A172 (cell line): ENCODE measurements at places on chromosomes 3 and 15. TPM values are rescaled to one million over a fixed set of nuclear protein-coding genes. Genes with fewer than 3 reads are reported as not detected.

LRRK1 gene
- total RNA-seq: 1.9 and 5.3 TPM in 2 replicates

CHRNA3 gene
- total RNA-seq: 0.02 and 0.14 TPM in 2 replicates

NR2E3 gene
- total RNA-seq: not detected in 2 replicates

SLCO3A1 gene
- 2.8 and 4.0 TPM in 2 replicates for total RNA-seq

FRMD5 gene
- 13.2 and 16.3 TPM in 2 replicates for total RNA-seq

ERICH6 gene
- not detected in 2 replicates for total RNA-seq

TMEM212 gene
- not detected in 2 replicates for total RNA-seq

PDHB gene
- total RNA-seq: 141 and 170 TPM in 2 replicates

ZNF80 gene
- total RNA-seq: not detected in 2 replicates

ARPP21 gene
- not detected in 2 replicates for total RNA-seq

ZNF620 gene
- 2.5 and 2.7 TPM in 2 replicates for total RNA-seq

SERINC4 gene
- total RNA-seq: not detected in 2 replicates

BCHE gene
- total RNA-seq: 31.1 and 40.3 TPM in 2 replicates

ZNF609 gene
- total RNA-seq: 10.8 and 11.1 TPM in 2 replicates

CYP1A2 gene
- total RNA-seq: not detected in 2 replicates

CCDC13 gene
- 0.02 TPM in 1 of 2 replicates, not detected in the other for total RNA-seq

DNA sequence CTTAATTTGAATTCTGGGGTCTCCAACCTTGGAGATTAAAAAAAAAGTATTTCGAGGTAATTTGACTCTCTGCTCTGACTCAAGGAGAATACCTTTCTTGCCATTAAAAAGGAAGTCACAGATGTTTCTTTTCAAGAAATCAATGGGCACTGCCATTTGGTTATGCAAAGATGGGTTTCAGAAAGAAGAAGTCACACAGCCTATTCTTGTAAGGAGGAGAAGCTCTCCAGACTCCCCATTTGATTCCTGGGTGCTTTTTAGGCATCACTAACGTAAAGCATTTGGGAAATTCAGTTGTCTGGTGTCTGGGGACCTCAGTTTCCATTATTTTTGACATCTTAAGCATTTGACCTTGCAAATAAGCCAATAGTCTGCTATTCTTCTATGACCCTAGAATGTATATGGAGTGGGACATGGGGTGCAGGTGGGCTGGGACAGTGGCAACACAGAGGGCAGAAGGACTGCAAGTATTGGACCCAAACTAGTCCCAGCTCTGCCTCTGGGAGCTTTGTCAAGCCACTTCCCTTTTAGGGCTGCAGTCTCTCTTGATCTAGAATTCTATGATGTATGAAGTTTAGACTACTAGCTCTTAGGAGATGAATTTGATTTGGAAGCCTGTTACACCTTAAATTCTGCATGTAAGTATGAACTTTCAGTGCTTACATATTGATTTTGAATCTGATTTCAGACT is 27.8 kb downstream of the IL5RA start:
- DNase-seq: no peak

DNA sequence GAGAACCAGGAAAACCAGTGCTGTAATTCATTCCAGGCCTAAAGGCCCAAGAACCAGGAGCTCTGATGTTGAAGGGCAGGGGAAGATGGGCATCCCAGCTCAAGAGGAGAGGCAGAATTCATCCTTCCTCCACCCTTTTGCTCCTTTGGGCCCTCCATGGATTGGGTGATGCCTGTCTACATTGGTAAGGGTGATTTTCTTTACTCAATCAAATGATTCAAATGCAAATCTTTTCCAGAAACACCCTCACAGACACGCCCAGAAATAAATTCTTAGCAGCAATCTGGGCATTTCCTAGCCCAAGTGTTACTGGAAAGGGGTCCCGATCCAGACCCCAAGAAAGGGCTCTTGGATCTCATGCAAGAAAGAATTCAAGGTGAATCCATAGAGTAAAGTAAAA is 17.6 kb upstream of the APOD start:
- no peak for DNase-seq

DNA sequence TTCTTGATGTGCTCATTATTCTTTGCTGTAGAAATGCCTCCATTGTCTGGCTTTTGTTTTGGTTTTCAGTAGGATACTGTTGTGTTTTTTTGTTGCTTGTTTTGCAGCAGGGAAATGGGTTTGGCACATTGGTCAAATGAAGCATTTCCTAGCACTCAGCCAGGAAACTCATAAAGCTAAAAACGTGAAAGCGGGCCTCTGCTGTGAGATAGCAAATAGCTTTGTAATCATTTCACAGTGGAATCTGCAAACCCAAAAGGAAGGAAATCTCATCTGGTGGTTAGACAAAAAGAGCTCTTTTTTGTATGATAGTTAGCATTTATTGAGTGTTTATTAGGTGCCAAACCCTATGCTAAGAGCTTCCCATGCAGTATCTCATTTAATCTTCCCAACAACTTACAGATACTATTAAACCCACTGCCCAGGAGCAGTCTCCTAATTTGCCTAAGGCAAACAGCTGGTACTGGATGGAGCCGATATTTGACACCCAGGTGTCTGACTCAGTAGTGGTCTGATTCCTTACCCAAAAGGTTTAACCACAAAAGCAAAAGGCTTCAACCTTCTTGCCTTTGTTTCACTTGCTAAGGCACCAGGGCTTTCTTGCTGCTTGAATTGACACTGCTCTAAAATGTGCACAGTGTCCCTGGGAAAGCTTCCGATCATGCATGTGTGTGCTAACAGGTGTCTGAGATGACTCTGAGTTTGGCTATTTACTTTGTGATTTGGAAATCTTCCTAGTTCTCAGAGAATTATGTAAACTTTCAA is 527.9 kb upstream of the MDFIC2 start:
- DNase-seq: no peak

GRCh38 chr3:168341192-168341815 is 245.6 kb upstream of the GOLIM4 start:
- peak; percentile 67 for DNase-seq

DNA sequence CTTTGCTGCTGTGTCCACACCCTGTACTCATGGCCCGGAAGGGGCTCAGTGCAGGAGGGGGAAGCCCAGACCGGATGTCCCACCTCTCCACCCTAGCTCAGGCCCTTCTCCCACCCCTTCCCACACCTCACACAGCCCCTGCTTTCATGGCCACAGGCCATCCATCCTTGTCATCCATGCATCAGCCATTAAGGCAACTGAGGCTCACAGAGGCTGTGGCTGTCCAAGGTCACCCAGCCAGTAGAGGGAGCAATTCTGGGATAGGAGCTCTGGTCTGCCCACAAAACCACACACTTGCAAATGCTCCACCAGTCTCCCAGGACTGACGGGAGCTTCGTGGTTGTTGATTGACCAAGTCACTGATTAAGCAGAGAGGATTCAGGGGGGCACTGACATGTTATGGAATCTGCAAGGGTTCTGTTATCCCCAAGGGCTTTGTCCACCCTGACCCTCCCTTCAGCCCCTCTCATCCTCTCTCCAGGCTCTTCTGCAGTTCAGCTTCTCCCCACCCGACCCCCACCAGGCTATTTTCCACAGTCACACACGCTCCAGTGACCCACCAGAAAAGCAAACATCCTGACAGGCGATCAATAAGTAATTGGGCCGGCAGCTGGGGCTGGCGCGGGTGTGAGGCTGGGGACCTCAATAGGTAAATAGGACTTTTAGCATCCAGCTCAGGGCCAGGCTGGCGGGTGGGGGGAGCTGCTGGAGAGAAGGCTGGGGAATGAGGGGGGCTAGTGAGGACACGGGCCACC is 15.1 kb downstream of the LINGO1 start:
- DNase-seq: no peak

DNA sequence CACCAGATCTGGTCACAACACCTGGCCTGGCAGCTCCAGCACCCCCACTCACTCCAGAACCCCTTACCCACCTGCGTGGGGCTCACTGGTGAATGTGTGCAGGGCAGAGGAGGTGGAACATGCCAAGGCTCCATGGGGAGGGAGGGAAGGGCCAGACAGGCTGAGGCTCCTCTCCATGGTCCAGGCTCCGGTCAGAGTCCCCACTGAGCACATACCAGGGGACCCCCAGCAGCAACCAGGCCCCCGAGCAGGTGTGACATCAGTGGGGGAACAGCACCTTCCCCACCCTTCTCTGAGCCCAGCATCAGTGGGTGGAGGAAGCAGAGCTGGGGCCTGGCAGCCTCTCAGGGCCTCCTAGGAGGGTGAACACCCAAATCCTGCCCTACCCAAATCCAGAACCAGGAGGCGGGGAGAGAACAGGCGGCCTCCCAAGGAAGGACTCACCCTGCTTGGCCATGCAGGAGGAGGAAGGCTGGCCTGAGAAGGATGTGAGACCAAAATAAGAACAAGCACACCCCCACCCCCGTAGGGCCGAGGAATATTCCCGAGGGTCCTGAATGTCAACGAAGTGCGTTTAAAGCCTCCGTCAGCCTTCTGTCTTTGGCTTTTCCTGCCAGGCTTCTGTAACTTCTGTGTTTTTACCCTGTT is 1.1 kb upstream of the GP9 start:
- DNase-seq: no peak

- DNase-seq: peak; percentile 80
These were observed 5.1 kb upstream of the CYP8B1 start for GRCh38 chr3:42880601-42881451.

- DNase-seq: no peak
These were observed 363.4 kb upstream of the LRRC3B start for GRCh38 chr3:26259176-26259575.

- DNase-seq: no peak
These were observed 103.4 kb downstream of the ARRDC4 start for GRCh38 chr15:98063871-98064270.

DNA sequence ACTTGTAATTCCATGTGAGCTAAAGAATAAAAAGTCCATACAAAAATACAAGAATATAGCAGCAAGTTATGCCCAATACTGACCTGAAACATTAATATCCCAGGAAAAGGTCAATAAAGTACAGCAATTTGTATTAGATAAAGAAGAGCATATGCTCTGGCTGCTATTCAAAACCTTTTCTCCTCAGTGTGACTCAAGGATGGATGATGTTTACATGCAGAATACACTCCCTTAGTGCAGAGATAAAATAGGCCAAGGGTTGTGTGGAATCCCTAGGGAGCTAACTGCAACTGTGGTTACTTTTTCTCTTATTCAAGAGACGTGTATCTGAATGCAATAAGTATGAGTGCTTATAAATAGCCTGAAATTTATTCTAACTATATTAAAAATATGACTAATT is 78.7 kb downstream of the SLC9A9 start:
- no peak for DNase-seq

DNA sequence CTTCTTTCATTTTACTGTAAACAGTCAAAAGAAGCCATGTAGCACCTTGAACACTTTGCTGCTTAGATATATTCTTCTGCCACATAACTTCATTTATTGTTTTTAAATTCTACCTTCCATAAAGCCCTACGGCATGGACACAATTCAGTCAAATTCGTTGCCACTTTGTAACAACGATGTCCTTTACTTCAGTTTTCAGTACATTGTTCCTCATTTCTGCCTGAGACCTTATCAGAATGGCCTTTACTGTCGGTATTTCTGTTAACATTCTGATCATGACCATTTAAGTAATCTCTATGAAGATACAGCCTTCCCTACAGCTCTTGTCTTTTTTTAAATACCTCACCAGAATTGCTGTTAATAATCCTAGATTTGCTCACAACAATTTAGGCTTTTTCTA is 466.9 kb downstream of the NAALADL2 start:
- DNase-seq: no peak

GRCh38 chr3:42853056-42853455 is 22.6 kb downstream of the CYP8B1 start:
- DNase-seq: no peak

DNA sequence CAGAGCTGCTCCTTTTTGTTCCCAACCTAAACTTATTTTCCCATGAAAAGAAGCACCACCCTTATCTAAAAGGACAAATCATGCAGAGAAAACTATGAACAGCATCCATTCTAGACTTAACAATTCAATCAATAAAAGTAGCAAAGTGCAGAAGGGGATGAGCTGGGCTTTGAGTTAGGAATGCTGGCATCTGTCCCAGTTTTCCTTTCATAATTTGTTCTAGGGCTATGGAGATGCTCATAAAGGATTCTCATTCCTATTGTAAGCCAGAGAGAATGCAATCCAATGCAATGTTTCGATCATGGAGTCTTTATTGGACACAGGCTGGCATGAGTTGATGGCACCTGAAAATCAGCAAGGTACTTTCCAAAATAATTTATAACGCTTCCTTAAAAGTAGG is 330.6 kb downstream of the VPS13C start:
- no peak for DNase-seq

- DNase-seq: no peak
These were observed 172.2 kb upstream of the TSPAN3 start for GRCh38 chr15:77243135-77243534.

DNA sequence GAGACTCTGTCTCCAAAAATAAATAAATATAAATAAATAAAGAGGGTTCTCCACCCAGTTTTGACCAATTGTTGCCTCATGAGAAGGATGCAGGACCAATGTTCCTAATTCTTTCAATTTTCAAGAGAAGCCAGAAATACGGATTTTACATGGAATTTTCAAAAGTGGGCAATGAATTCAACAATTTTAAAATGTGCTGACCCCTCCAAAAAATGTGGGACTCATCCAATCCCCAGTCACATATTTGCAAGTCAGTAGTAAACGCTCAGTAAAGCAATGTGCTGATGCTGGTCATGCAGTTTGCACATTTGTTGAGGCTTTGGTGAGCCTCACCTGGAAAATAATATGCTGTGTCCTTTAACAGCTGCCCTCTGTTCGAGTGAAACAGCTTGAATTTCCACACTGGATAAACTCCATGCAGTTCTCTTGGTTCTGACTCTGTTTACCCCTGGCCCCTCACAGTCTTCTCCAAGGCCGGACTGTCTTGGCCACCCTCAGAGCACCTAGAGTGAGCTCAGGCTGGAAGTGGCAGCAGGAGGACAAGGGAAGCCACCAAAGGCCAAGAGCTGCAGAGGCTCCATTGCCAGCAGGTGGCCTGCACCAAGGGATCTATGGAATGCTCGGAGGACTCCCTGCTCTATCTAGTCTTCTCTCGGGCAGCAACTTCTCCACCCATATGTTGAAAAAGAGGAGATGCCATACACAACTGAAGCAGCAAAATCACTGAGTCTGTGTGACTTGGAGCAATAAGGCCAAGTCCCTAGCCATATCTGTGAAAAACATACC is 246.8 kb downstream of the UACA start:
- DNase-seq: no peak

DNA sequence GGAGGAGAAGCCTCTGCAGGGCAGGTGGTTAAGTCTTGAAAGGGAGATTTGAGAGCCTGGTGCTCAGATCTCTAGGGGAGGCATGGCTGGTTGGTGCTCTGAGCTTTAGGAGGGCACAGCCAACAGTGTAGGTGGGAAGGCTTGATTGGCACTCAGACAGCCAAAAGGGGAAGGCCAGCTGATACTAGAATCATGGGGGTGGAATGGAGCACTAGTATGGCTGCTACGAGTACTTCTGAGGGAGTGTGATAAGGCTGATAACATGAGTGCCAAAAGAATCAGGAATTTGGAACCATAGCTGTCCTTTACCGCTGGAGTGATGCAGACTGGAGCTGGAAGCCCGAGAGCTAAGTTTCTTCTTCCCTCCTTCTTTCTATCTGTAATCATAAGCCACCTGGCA is 184.6 kb upstream of the TBC1D5 start:
- DNase-seq: no peak

- no peak for DNase-seq
These were observed 25.1 kb upstream of the CDCP1 start for GRCh38 chr3:45171283-45171682.
